Head of caudate nucleus (tissue), 42 donors: ENCODE measurements at places on chromosomes 12 and 14.

DNA sequence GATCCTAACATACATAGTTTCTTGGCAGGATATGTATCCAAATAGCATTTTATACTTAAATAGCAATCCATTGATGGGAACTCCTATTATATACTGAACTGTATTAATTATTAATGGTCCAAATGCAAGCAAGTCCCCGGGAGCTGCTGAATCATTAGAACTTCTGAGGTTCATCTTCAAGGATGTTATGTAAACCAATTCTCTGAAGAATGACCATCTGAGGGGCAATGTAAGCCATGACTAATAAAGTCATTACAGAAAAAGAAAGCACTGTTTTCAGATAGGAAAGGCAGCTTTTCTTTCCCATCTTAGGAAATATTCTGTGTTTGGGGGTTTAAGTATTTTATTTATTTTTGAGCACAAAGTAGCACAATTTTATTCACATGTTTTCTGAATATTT, 166.1 kb upstream of the SLC16A7 start:
- DNase-seq = no peak

GRCh38 chr12:102879144-102879763, 37.8 kb downstream of the PAH start:
- peak; percentile 26 for DNase-seq

- no peak for DNase-seq
Observed at GRCh38 chr12:54033980-54034784, 1.3 kb downstream of the HOXC5 start.

DNA sequence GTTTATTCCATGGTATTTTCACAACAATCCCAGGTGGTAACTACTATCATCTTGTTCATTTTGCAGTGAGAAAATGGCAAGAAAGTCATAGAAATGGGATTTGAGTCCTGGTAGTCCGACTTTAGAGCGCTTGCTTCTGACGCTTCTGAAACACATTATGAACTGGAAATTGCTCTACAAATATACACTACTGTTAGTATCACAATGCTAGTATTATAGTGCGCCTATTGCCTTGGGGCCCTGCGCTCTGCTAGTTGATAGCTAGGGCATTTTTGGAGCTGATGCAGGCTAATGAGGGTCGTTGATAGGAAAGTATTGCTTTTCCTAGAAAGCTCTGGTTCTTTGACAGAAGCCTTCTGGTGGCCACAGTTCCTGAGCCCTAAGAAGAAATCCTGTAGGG, 61.0 kb downstream of the ETV6 start:
- no peak for DNase-seq

- DNase-seq = peak; percentile 88
Observed at GRCh38 chr12:57893431-57894353, 47.2 kb upstream of the CTDSP2 start.

DNA sequence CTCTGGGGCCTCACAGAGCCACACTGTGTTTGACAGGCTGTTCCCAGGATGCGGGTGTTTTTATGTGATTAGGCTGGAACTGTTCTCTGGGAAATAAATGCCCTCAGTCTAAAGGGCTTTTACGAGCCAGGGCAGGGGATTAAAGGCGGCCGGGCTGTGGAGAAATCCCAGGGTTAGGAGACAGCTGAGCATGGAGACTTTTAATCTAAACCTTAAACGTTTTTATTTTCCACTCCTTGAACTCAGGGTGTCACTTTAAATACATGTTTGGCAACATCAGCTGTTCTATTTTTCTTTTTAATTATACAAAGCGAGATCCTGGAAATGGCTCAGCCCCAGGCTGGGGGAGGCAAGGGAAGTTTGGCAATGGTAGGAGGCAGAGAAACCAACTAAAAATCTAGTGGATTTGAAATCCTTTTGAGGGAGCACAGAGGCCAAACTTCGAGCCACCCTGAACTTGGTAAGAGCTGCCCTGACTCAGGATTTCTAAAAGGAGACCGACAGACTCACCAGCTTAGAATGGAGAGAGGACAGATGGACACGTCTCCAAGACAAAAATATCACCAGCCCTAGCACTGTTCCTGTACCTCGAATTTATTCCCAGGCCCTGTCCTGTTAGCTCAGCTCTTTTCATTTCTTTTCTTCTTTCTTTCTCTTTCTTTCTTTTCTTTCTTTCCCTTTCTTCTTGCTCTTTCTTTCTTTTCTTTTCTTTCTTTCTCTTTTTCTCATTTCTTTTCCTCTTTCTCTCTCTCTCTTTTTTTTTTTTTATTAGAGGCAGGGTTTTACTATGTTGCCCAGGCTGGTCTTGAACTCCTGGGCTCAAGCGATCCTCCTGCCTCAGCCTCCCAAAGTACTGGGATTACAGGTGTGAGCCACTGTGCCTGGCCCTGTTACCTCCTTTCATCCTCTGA, 15.8 kb upstream of the ORAI1 start:
- DNase-seq = no peak

GRCh38 chr12:4108803-4109345, 164.7 kb upstream of the CCND2 start:
- DNase-seq = no peak

- DNase-seq = no peak
Observed at GRCh38 chr14:102922490-102923200, at the start of gene AMN. AMN (plus strand) TSS chr14:102922663; CDS start chr14:102922689, 26 bp downstream.

DNA sequence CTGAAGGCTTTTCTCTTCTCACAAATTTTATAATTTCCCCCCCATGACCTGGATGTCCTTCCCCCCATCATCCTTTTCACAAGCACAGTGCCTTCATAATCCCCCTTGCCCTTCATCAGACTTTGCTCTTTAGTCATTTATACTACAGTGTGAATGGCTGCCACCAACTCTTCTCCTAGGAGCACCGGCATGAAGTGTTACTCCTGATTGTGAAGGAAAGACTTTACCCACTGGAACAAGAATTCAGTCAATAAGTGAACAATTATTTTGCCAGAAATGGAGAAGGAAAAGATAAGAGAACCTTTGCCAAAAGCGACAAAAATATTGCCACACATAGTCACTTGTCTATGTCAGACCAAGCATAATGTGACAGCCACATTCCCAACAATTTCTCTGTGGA, 5.0 kb downstream of the SERPINA9 start:
- DNase-seq = no peak

GRCh38 chr14:98903371-98903770, 368.6 kb downstream of the BCL11B start:
- DNase-seq = no peak

GRCh38 chr14:59155886-59156285, 32.6 kb upstream of the DAAM1 start:
- no peak for DNase-seq

GRCh38 chr12:116492703-116493324, 66.4 kb upstream of the MAP1LC3B2 start:
- no peak for DNase-seq

- DNase-seq = no peak
Observed at GRCh38 chr12:11780521-11781101, 131.1 kb downstream of the ETV6 start.

GRCh38 chr12:12181511-12181910, 85.3 kb downstream of the LRP6 start:
- no peak for DNase-seq

DNA sequence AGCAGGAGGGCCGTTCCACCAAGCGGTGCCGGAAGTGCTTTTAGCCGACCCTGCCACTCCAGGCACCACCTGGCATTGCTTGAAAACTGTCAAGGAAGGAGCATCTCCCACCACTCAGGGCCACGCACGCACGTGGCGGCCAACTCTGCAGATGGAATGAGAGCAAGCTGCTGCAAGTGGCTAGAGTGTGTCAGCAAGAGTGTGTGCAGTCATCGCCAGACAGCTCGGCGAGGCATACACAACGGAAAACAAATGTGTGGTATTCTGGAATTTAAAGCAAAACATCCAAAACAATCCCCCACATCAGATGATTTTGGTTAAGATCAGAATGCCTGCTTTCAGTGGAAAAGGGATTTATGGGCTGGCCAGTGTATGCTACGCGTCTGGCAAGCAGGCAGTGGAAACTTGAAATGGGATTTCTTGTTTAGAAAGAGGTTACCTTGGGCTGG, 11.2 kb downstream of the CD9 start:
- no peak for DNase-seq
